ENCODE measurements at places on chromosomes 5 and 9.

GRCh38 chr9:97512966-97513560, 11.6 kb downstream of the TMOD1 start:
- DNase-seq = no peak

- DNase-seq = no peak
Observed at GRCh38 chr5:174744896-174745295, 20.5 kb downstream of the MSX2 start.

DNA sequence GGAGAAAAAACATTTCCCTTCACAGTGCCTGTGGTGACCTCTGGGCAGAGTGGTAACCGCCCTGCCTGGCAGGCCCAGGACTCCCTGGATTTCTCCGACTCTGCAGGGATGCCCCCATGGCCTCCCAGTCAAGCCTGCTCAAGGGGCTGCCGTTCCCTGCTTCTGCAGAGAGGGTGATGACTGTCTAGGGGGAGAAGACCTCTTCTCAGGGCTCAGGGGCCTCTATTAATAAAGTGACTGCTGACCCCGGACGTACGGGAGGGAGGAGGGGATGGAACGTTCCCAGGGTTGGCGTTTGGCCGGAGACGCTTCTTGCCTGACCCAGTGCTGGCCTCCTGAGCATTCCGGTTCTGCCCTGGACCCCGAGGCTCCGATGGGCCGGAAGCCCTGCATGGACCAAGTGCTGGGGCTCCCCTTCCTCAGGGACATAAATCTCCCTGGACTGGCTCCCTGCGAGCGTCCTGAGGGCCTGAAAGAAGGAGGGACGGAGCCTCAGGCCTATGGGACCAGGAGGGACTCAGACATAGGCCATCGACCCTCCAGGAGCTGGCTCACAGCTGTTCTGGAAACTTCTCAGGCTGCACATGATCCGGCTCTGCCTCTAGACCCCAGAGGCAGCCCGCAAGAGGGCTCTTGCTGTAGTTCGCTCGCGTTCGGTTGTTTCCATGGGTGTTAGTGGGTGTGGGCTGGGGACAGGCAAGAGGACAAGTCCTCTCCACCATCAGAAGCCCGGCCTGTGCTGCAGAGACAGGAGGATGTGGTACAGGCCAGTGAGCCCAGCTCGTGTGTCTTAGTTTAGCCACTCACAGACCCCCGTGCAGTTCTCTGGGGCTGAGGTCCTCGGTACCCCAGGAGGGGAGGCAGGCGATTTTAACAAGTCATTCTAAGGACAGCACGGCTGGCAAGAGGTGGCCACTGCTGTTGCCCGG, 8.1 kb upstream of the RNU6ATAC start:
- DNase-seq = no peak

GRCh38 chr5:1151316-1151715, 39.5 kb upstream of the SLC12A7 start:
- peak; percentile 22 for DNase-seq

GRCh38 chr9:79877943-79878602, 306.3 kb downstream of the TLE4 start:
- no peak for DNase-seq

DNA sequence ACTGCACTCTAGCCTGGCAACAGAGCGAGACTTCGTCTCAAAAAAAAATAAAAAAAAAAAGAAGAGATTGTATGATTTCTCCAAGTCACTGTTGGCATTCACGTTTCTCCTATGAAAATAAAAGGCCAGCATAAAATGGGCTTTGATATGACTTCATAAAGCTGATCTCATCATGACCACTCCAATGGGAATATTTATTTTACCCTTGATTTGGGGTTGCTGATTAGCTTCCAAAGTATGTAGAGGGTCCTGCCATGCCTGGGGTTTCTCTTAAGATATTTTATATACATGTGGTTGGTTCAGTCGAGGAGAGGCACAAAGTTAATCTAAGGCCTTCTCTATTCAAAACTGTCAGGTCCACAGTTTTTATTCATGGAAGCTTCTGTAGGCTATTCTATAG, 247.0 kb upstream of the TNC start:
- DNase-seq = no peak

DNA sequence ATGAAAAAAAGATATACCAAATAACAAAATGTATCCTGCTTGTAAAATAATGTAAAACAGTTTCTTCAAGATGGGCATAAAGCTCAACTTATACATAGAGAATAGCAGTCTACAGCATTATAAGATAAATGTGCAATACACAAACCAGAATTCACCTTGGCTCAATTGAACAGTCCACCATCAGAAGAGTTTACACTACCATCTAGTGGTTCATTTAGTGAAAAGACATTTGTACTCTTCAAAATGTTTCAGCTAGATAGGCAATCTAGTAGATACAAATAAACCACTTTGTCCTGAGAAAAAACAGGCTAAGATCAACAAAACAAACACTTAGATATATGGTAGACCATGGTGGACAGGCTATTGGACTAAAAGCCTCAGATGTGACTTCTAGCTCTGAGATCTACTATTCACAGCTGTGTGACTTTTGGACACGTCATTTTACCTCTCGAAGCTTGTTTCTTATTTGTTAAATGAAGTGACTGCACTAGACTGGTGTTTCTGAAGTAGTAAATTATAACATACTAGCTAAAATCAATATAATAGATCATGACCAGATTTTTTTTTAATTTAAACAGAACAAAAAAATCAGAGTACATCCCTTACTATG, 22.1 kb upstream of the TPD52L3 start:
- DNase-seq = peak; percentile 37

DNA sequence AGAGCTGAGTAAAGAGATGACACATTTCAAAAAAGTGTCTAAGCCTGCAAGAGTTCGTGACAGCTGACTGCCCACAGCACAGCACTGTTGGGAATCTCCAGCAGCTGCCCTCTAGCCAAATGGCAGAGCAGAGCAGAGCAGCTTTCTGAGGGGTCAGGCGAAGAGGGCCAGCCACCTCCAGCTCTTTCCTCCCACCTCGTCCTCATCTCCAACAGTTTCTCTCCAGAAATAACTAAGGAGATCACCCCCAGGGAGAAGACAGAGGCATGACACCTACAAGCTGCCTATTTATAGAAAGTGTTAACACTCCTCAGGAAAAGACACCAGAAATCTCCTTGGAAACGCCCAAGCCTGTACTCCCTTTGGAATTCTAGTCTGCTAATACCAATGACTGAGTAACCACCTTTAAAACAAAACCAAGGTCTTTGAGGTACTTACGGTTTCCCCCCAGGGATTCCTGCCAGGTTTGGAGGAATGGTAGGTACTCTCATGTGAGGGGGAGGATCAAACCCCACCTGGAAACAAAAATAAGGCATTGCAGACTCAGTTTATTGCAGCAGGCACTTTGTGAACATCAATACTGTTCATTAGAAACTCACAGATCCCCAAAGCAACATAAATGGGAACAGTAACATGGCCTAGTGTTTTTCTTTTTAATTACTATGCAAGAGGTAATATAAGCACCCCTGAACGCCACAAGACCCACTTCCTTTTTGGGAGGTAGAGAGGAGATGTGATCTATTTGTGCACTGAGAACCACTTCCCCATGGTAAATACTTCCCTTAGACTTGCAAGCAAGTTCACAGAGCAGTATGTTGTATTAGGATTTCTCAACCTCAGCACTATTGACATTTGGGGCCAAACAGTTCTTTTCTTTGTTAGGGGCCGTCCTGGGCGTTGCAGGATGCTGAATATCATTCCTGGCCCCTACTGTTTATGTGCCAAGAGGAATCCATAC, 79.3 kb downstream of the TLE1 start:
- no peak for DNase-seq

GRCh38 chr9:9170439-9171134, 1371.0 kb upstream of the DMAC1 start:
- no peak for DNase-seq

DNA sequence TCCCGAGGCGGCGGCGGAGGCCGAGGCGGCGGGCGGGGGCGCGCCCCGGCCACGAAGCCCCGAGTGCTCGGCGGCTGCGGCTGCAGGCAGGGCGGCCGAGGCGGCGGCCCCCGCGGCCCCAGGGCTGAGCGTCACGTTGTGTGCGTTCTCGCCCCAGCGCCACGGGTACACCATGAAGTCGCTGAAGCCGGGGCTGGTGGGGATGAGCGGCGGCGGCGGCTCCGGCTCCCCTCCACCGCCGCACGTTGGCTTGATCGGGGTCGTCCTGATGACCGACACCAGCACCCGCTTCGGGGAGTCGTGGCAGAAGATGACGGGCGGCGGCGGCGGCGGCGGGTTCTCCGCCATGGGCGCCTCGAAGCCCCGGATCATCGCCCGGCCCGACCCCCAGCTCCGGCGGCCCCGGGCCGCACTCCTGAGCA, 498 bp downstream of the ZNF367 start:
- DNase-seq = no peak

DNA sequence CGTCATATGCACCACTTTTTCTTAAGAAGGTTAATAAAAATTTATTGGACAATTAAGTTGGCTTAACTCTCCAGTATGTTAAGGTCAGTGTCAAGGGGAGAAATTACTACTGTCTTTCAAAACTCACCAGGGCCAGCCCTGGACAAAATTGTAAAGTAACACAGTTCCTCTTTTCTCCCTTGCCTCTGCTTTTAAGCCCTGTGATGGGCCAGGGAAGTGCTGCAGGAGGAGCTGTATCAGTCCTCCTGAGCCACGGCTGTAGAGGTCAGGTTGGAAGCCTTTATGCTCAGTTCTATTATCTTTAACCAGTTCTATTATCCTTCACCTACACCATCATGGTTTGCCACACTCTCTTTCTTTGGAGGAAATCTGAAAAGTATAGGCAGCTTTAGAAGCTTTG, 11.5 kb upstream of the PPP2R2B start:
- DNase-seq = no peak

DNA sequence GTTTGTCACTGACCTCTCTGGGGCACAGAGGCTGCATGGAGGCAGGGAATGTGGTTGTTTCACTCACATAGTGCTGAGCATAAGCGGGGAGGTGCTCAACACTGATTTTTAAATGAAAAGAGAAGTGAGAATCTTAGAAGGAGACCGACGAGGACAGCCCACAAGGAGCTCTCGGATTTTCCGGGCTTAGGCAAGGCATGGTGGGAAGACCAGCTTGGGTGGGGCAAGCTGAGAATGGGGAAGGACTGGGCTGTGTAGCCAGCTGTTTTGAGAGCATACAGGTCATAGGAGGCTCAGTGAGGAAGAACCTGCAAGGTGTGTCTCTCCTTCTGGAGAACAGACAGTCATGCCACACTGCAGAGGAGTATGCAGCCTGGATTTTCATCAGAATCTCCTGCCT, 86.0 kb upstream of the TNFSF8 start:
- DNase-seq = no peak

DNA sequence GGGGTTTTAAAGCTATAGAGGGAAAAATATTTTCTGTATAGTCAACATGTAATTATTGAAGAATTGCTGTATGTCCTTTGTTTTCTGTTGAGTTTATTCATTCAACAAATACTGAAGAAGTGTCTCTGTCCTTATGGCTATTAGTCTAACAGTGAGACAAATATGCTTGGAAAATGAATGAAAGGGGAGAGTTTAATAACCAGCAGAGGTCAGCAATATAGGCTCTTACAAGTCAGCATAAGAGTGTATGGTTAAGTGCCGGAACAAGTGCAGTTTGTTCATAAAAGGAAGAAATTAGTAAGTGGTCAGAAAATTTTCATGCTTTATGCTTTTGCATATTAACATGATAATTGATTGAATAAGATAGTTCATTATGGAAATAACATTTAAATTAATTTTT, 3.6 kb downstream of the SCAMP1 start:
- no peak for DNase-seq

- no peak for DNase-seq
Observed at GRCh38 chr9:134174073-134174449, 9.7 kb upstream of the RNU6ATAC start.
